ENCODE measurements at places on chromosomes 5 and 9.

DNA sequence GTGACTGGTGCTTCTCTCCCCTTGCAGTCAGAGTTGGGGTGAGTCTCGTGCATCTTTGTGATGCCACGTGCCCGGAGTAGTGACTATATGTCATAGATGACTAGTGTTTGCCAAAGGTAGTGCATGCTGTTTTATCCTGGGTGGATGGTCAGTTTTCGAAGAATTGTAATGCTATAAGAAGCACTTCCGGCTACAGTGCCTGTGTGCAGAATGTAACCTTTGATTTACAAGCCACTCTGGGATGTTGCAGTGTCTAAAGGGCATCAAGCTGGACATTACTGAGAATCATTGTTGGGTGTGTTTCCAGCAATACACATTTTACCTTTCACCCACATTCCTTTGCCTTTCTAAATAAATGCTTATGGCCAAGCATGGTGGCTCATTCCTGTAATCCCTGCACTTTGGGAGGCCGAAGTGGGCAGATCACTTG lies 16.7 kb downstream of the MVB12B start:
- no peak for DNase-seq

- DNase-seq: no peak
Observed at GRCh38 chr5:82374637-82375036, 96.5 kb upstream of the RPS23 start.

- no peak for DNase-seq
Observed at GRCh38 chr5:139458580-139459407, 3.7 kb downstream of the ECSCR start.

DNA sequence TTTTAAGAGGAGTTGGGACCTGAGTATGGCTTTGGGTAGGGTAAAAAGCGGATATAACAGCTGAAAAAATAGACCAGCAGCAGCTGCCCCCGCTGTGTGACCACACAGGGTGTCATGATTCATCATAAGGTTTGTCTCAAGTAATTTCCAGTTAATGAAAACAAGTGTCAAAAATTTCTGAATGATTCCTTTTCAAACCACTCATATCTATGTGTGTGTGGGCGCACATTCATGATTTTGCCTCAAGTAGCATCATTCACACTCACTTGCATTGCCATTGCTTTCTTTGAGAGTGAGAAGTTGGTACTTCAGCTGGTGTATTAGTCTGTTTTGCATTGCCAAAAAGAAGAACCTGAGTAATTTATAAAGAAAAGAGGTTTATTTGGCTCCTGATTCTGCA lies 12.1 kb upstream of the TNFAIP8 start:
- DNase-seq: no peak

DNA sequence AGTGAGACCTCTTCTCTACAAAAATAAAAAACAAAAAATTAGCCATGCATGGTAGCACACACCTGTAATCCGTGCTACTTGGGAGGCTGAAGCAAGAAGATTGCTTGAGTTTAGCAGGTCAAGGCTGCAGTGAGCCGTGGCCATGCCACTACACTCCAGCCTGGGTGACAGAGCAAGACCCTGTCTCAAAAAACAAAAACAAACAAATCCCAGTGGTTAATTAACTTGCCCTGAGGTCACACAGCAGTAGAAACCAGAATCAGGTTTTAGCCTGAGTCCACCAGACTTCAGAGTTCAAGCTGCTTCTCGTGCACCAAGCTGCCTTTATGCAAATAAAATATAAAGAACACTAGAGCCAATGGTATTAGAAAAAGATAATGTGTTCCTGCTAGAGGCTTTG lies 169.7 kb downstream of the GOLPH3 start:
- DNase-seq: no peak

DNA sequence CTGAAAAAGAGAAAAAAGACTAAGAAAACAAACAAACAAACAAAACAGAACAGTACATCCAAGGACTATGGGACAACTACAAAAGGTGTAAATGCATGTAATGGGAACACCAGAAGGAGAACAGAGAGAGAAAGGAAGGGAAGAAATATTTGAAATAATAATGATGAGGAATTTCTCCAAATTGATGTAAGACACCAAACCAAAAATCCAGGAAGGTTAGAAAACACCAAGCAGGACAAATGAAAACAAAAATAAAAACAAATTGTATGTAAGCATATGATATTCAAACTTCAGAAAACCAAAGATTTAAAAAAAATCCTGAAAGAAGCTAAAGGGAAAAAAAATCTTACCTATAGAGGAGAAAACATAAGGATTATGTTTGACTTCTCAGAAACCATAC lies 125.9 kb upstream of the ACTBL2 start:
- DNase-seq: no peak

DNA sequence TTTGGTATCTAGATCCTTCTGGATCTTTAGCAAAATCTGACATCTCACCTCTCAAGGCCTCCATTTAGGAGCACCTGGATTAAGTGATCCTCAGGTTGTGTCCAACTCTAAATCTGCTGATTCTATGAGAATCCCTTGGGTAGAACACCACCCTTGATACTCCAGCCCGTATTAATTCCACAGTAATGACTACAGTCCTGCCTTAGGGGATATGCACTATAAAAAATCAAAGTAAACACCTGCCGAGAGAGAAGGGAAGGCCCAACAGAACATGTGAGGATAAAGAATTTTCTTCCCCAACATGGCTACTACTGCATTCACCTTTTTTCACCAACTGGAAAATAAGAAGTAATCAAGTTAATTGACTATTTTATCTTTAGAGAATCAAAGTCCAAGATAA lies 27.6 kb downstream of the DAP start:
- DNase-seq: no peak

DNA sequence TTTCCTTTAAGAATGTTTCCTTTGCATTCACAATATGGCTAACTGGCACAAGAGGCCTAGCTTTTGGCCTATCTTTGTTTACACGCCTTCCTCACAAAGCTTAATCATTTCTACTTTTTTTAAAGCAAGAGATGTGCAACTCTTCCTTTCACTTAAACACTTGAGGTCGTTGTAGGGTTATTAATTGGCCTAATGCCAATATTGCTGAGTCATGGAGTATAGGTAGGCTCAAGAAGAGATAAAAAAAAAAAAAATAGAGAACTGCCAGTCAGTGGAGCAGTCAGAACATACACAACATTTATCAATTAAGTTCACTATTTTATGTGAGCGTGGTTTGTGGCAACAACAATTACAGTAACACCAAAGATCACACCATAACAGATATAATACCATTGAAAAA lies 5.9 kb downstream of the FKBP15 start:
- DNase-seq: no peak

- DNase-seq: no peak
Observed at GRCh38 chr5:73093943-73094342, 26.4 kb upstream of the TMEM171 start.

- no peak for DNase-seq
Observed at GRCh38 chr5:39898731-39899130, 474.0 kb upstream of the DAB2 start.

GRCh38 chr5:60959156-60959555 lies 14.2 kb downstream of the NDUFAF2 start:
- no peak for DNase-seq

DNA sequence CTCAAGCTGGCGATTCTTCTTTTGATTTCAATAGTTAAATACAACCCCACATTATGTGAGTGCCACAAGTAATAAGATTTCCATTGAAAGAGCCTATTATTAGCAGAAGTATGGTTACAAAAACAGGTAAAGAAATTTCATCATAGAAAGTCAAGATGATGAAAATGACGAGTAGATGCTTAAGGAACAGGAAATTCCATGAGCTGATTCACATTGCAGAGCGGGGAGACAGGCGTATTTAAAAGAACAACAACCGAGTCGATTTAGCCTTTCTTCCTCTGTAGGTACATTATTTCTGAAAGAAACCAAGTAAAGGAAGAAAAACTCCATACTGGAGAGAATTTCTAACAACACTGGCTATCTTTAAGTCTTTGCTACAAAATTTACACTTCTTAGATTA lies 310.4 kb downstream of the SLF1 start:
- no peak for DNase-seq

- DNase-seq: no peak
Observed at GRCh38 chr5:134110382-134110781, 4.1 kb upstream of the TCF7 start.

- DNase-seq: no peak
Observed at GRCh38 chr9:133775951-133776905, 38.1 kb upstream of the SARDH start.

DNA sequence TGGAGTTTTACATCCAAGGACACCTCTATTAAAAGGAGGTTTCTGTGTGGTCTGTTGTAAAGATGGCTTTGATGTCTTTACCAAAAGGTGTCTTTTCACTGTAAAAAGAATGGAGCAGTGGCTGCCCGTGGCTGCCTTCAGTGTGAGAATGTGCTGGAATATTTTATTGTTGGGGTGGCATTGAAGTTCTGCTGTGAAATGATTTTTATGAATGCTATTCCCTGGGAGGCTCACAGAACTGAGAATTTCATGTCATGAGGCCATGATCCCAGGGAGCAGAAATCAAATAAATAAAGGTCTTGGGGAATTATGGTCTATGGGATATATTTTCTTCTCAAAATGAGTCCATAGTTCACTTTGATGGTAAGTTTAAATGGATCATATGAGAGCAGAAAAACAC lies 425.2 kb upstream of the ZNF608 start:
- DNase-seq: no peak

GRCh38 chr9:76564297-76564696 lies 105.3 kb downstream of the GCNT1 start:
- no peak for DNase-seq

GRCh38 chr5:150710165-150710564 lies 9.3 kb upstream of the RBM22 start:
- DNase-seq: no peak

- DNase-seq: no peak
Observed at GRCh38 chr5:122602700-122603099, 172.2 kb upstream of the SNX2 start.

- DNase-seq: no peak
Observed at GRCh38 chr5:170722316-170722715, 61.2 kb upstream of the GABRP start.

All from vagina (tissue), 2 donors.